ENCODE measurements at places on chromosomes 5 and 9.
A peak's percentile ranks its signal among the peaks of the same experiment; 100 is the strongest.

- peak; percentile 41 for DNase-seq
These were observed 55.9 kb upstream of the SLCO6A1 start for GRCh38 chr5:102554728-102555127.

DNA sequence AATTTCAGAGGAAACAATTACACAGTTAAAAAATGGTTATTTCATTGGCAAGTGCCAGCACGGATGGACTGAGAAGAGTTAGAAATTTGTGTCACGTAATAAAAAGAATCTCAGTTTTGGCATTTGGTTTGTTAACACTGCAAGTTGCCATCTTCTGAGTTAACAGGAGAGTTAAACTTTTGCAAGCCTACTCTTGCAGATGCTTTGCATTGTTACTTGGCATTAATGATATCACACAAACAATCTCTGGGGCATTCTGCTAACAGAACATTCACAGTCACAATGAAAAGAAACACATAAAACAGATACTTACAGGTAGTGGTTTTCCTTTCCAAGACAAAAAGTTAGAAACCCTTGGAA lies 647 bp downstream of the FREM1 start:
- DNase-seq = peak; percentile 52

- no peak for DNase-seq
These were observed 39.4 kb downstream of the PRRX2 start for GRCh38 chr9:129704807-129705206.

- peak; percentile 33 for DNase-seq
These were observed 351.1 kb upstream of the RIOK2 start for GRCh38 chr5:97534166-97534565.

DNA sequence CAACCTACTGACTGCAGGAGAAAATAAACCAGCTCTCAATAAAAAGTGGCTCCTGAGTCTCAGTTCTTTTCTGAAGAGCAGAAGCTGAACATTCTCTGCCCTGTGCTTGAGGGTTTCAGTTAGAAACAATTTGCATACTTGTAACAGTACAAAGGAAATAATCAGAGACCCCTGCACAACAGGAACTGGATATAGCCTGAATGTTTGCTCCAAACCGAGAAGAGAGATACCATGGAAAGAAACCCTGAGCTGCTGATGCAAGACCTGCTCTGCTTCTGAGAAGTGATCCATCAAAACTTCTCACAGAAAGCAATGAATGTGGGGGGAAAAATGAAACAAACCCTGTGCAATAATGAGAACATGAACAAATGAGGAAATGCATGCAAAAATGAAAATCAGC lies 592.9 kb downstream of the SEMA5A start:
- DNase-seq = peak; percentile 51

GRCh38 chr5:81233080-81233634 lies at the start of gene CKMT2:
Gene CKMT2 (plus strand): TSS chr5:81233322. CDS start chr5:81251133, 17,811 bp downstream.
- peak; percentile 18 for DNase-seq

GRCh38 chr9:16371306-16371705 lies 499.2 kb downstream of the BNC2 start:
- DNase-seq = peak; percentile 97

- DNase-seq = no peak
These were observed 61.4 kb downstream of the CERT1 start for GRCh38 chr5:75450069-75450468.

DNA sequence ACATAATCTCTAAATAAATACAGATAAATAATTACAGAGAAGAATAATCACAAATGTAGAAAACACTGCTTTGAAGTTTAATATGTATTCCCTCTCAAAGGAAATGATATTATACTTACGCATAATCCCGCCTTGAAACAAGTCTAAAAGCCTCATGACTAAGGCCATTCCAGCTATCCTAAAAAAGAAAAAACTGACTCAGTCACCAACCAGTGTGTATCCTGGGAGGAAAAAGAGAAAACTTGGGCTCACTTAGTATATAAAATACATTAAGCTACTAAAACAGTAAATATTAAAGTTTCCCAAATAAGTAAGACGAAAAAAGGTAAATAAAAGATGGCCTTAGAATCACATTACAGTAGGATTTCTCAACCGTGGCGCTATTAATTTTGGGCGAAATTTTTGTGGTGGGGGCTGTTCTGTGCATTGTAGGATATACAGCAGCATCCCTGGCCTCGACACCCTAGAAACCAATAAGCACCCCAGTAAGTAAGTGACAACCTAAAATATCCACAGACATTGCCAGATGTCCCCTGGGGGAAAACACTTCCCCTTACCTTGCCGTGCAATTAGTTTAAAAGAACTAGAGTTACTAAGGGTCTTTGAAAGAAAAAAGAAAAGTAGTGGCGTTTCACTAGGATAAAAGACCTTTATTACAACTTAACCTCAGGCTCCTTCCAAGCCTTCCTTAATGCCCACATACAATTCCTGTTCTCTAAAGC lies 1.1 kb downstream of the HSPA9 start:
- DNase-seq = no peak

DNA sequence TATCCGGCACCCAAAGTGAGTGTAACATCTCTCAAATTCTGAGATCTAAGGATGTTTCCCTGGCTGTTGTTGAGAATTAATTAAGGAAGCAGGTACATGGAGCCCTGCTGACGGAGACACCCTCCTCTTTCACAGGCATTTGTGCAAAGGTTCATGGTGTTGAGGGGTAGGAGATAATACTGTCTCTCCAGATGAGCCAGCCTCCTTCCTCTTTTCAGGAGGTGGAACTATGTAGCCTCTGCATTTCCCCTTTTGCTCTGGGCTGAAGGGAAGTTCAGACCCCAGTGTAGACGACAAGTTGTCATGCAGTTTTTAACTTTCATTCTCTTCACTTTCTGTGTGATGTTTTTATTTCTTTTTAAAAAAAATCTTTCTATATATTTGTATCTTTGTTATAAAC lies 107.5 kb downstream of the GALNT10 start:
- DNase-seq = no peak

GRCh38 chr9:113523421-113524141 lies 60.1 kb downstream of the RGS3 start:
- DNase-seq = no peak

DNA sequence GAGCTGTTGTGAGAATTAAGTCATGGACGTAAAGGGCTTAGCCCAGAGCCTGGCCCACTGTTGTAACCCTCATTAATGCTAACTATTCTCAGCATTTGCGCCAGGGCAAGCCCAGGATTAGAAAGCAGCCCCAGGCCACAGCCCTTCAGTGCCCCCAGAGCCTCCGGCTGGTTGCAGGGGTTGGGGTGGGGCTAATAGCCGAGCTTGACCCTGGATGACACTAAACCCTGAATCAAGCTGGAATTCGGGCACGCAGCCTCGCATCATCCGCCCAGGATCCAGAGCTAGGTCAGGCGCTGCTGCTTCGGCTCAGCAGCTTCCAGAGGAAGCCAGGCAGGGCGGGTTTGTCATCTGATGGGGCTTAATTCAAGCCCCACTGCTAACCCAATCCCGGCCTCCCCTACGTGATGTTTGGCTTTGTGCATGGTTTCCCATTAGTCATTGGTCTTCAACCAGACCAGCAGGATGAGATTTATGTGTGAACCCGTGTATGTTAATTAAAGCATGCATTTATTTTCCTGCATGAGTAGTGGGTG lies 1.2 kb upstream of the MEGF9 start:
- peak; percentile 62 for DNase-seq

- DNase-seq = no peak
These were observed 50.8 kb downstream of the ITGA1 start for GRCh38 chr5:52838326-52839015.

DNA sequence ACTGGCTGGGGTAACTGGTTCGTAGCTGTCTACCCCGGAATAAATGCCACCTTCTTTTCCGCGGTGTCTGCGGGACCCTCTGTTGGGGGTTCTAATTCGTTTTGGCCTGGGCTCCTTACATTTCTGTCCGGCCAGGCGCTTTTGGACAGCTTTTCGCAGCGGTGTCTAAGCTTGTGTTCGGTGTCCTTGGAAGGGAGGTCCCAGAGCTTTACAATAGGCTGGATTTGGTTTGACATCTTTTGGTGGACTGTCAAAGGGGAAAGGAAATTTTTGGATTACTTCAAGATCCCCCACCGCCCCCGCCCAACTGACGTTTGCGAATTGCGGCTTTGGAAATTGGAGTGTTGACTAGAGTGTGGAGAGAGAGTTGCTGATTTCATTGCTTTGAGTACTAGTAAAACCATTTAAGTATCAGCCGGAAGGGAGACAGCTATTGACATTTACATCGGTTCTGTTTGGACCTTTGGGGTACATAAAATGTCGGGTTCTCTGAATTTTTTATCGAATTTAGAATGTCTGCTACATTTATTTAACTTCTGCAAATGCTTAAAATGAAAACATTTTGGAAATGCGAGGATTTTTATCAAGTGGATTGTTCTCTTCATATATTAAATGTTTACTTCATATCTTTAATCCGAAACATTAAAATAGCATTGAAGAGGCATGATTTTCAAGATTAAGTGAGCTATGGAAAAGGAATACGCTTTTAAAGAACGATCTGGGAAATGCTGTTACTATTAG lies 4.7 kb upstream of the PURA start:
- no peak for DNase-seq

All from NCI-H526 (cell line).